Cardiac ventricle fibroblast (primary cell): ENCODE measurements at places on chromosomes 2 and 18. TPM values are rescaled to one million over a fixed set of nuclear protein-coding genes. Genes with fewer than 3 reads are reported as not detected.

UGT1A9 gene
- not detected in 2 replicates for total RNA-seq

SGO2 gene
- 2.8 and 4.3 TPM in 2 replicates for total RNA-seq

MOGAT1 gene
- not detected in 2 replicates for total RNA-seq

PTPN18 gene
- 17.6 and 30.6 TPM in 2 replicates for total RNA-seq

LYPD6B gene
- not detected in 2 replicates for total RNA-seq

OTOS gene
- not detected in 2 replicates for total RNA-seq

IL18RAP gene
- 0.34 TPM in 1 of 2 replicates, not detected in the other for total RNA-seq

WDR43 gene
- 28.0 and 31.0 TPM in 2 replicates for total RNA-seq

DRC1 gene
- 0.59 TPM in 1 of 2 replicates, not detected in the other for total RNA-seq

DHRS9 gene
- 0.34 and 0.69 TPM in 2 replicates for total RNA-seq

MERTK gene
- total RNA-seq, result 0.64 and 2.7 TPM in 2 replicates

EGR4 gene
- total RNA-seq, result not detected in 2 replicates

VWC2L gene
- 0.10 TPM in 1 of 2 replicates, not detected in the other for total RNA-seq

MROH2A gene
- total RNA-seq, result not detected in 2 replicates

AP1S3 gene
- 0.39 and 1.3 TPM in 2 replicates for total RNA-seq

ARHGEF4 gene
- total RNA-seq, result 6.2 and 8.2 TPM in 2 replicates

MDH1B gene
- 0.64 and 0.75 TPM in 2 replicates for total RNA-seq

ABCG5 gene
- total RNA-seq, result not detected in 2 replicates

POTEC gene
- not detected in 2 replicates for total RNA-seq

MYL1 gene
- total RNA-seq, result not detected in 2 replicates

SCN1A gene
- total RNA-seq, result not detected in 2 replicates

ANKRD62 gene
- not detected in 2 replicates for total RNA-seq

RBM43 gene
- total RNA-seq, result 10.5 and 12.3 TPM in 2 replicates

KDM3A gene
- total RNA-seq, result 19.1 and 21.8 TPM in 2 replicates

ANKRD30BL gene
- not detected in 2 replicates for total RNA-seq

GALR1 gene
- total RNA-seq, result under 0.01 TPM in 1 of 2 replicates, not detected in the other

PIEZO2 gene
- total RNA-seq, result 1.2 and 2.1 TPM in 2 replicates

DHX57 gene
- 11.5 and 11.7 TPM in 2 replicates for total RNA-seq

ADCYAP1 gene
- total RNA-seq, result 1.7 TPM in 1 of 2 replicates, not detected in the other

SYT4 gene
- total RNA-seq, result not detected in 2 replicates
